ENCODE measurements at places on chromosomes 12 and 14. TPM values are rescaled to one million over a fixed set of nuclear protein-coding genes. Genes with fewer than 3 reads are reported as not detected.

GRCh38 chr12:124720004-124720680, 143.5 kb downstream of the SCARB1 start:
- DNase-seq, result no peak

GRCh38 chr12:53099071-53099882, 1.8 kb downstream of the IGFBP6 start:
- DNase-seq, result peak; percentile 85

FAM186B gene
- total RNA-seq, result 1.9 TPM

DNA sequence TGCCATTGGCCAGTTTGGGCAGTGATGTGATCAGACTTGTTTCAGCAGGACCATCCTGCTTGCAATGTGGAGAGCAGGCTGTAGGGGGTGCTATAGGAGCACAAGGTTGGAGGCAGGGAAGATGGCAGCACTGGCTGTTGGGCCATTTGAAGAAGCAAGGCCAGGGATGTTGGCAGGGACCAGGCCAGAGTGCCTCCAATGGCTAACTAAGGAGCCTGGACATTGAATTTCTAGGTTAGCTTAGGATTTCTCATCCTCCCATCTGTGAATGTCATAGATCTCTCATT, 23.5 kb downstream of the FGF23 start:
- peak; percentile 70 for DNase-seq

DNA sequence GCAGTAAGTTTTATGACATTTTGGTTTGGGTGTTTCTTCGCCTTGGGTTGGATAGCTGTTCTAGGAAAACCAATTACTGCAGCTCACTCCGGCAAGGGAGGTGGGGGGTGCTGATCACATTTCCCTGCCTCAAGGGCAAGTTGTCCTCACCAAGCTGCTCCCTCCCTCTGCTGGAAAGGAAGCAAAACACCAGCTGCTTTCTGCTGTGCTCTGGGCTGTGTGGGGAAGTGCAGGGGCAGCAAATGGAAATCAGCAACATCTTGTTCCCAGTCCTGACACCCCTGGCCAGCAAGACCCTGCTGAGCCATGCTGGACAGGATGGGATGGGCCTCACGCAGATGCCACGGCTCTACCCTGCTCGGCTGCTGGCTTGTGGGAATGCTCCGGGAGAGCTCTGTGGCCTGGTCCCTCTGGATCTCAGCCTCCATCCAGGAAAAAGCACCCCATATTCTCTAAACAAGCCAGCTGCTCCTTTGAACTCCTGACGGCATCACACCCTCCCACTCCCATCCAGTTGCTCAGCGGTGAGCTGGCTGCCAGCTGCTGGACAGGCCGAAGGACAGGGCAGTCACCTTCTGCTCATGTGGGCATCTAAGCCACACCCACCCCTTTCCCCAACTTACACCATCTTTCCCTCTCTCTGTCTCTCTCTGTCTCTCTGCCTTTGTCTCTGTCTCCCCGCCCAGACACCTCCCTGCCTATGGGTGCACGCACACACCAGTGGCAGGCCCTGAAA, 52.4 kb upstream of the EIF5 start:
- DNase-seq, result peak; percentile 56

CLEC1A gene
- 29.3 TPM for total RNA-seq

- no peak for DNase-seq
These were observed 62.5 kb upstream of the FKBP4 start for GRCh38 chr12:2732290-2732689.

OTOGL gene
- total RNA-seq, result 0.31 TPM

GRCh38 chr12:72828662-72829324, 556.6 kb downstream of the TRHDE start:
- DNase-seq, result no peak

GRCh38 chr12:13864081-13864673, 117.2 kb downstream of the GRIN2B start:
- DNase-seq, result peak; percentile 75

RFX4 gene
- total RNA-seq, result not detected

DNA sequence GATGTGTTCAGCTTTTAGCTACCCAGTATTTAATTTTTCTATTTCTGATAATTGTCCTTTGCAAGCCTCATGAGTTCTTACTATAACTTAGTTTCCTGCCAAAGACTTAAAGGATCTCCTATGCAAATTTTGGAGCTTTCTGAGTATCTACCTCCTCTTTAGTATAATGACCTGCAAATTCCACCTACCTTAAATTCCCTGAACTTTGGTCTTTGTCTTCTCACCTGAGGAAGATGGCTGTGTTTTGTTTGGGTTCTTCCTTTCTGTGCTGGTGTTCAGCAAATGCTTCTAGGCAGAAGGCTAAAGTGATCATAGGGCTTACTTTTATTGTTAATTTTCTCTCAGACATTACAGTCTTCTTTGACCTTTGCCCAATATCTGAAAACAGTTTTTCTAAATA, 142.8 kb downstream of the FUT8 start:
- DNase-seq, result no peak

COA8 gene
- total RNA-seq, result 45.2 TPM

- DNase-seq, result no peak
These were observed 162.5 kb downstream of the SLC38A4 start for GRCh38 chr12:46663318-46663717.

PTPRB gene
- 162 TPM for total RNA-seq

TMCC3 gene
- total RNA-seq, result 48.1 TPM

DNA sequence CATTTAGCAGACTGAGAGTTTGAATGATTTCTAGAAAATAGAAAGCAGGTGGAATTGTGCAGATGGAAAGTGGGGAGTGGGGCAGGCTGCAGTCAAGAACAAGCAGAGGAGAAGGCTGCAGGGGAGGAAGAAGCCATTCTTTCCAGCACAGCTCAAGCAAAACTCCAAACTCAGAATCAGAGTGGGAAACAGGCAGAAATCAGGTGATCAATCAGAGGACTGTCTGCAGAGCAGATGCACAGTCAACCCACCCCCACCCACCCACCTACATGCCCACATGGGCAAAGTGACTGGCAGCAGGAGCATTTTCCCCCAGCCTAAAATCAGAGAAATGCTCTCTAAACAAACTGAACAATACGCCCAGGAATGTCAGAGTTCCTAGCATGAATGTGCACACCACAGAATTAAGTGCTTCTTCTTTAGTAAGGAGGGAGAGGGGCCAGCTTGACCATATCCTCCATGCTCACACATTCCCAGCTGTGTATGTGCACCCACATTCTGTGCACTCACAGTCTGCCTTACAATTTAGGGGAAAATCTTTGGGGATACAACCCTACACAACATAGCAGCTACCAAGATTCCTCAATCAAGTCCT, 194.1 kb upstream of the PLEKHA5 start:
- DNase-seq, result no peak

- no peak for DNase-seq
These were observed 6.3 kb downstream of the FLRT2 start for GRCh38 chr14:85535991-85536832.

- no peak for DNase-seq
These were observed 6.3 kb upstream of the RILPL2 start for GRCh38 chr12:123442774-123443173.

GRCh38 chr12:50387972-50388478, 8.4 kb downstream of the FAM186A start:
- DNase-seq, result no peak

DNA sequence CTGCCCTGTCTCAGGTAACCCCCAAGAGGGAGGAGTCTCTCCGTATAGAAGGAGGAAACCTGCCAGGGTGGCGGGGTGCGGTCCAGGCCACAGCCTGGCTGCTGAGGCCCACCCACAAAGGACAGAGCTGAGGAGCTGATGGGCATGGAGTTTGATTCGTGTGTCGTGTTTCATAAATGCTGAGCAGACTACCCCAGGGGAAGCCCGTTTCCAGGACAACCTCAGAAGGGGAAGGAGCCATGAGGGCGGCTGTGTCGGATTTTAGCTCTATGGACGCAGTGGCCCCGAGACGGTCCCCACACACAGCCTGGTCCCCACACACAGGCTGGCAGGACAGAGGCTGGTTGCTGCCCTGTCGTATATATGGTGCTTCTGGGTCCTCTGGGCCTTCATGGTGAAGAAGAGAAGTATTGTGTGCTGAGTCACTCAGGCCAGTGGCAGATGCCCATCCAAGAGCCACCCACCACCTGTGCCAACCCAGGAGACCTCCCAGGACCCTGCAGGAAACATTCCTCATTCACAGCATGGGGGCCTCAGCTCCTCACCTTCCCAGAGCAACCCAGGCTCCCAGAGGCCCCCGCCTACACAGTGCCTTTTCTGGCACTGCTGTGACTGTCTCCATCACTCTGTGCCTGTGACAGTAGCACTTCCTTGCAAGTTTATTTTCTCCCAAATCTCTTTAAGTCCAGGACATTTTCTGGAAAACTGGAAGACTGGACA, 63.1 kb upstream of the RIN3 start:
- no peak for DNase-seq

- no peak for DNase-seq
These were observed 276.1 kb downstream of the SYT1 start for GRCh38 chr12:79140711-79141110.

GUCY2C gene
- 0.36 TPM for total RNA-seq

GRCh38 chr12:21662122-21662792, 4.6 kb upstream of the LDHB start:
- DNase-seq, result no peak

Data from endothelial cell (in vitro differentiated cells).